Thymus (tissue), 14 donors: ENCODE measurements at places on chromosomes 4 and X.
A peak's percentile ranks its signal among the peaks of the same experiment; 100 is the strongest.

GRCh38 chr4:184007891-184008290 is 102.8 kb downstream of the STOX2 start:
- DNase-seq = no peak

GRCh38 chr4:81346719-81347118 is 125.0 kb downstream of the RASGEF1B start:
- DNase-seq = no peak

- DNase-seq = no peak
These were observed 204.0 kb upstream of the PUDP start for GRCh38 chrX:7351926-7352325.

DNA sequence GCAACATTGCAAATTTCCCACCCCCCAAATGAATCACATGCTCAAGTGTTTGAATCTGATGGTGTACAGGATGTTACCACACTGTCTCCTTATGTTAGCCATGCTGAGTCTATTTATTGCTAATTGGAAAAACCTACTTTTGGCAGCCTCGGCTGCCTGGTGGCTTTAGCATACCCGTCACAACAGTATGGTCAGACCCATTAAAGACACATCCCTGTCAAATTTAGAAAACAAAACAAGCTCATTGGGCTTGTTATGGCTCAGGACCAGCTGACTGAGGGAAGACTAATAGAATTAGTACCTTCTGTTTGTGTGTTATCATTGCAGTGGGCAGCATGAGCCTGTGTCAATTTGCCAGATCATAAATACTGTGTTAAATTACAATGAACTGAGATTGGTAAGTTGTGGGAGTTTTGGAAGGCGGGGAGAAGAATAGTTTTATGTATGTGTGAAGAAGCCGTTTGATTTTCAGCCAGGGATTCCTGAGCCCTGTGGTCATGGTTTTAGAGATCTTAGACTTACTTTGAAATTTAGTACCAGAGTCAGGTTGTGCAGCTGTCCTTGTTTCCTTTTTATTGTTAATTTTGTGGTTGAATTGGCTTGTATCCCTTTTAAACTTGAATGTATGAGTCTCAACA is 66.8 kb downstream of the POLA1 start:
- DNase-seq = no peak

DNA sequence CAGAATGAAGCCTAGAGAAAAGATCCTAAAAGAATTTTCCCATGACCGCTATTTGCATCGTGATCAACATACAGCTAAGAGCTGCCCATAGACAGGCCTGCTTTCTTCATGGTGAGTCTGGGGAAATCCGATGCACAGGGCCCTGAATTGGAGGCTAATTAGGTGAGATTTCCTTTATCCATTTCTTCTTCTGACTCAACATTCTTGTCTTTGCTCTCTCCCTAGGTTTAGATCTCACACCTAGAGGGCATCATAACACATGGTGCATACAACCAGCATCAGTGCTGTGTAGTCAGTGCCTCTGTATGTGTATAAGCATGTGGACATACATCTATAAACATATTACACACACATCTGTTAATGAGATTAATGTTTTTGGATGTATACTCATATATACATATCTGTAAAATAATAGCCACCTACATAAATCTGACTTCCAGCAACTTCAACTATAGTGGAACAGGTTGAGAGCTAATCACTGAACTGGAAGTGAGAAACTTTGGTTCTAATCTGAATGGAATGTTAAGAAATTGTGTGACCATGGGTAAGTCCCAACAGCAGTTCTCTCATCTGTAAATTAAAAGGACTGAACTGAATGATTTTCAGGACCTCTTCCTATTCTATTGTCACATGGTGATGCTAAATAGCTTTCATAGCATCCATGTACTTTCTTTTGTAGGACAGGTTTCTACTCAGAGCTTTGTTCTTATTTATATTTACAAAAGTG is 17.5 kb downstream of the GATB start:
- no peak for DNase-seq

- DNase-seq = no peak
These were observed 81.1 kb upstream of the CT45A1 start for GRCh38 chrX:135632353-135632752.

DNA sequence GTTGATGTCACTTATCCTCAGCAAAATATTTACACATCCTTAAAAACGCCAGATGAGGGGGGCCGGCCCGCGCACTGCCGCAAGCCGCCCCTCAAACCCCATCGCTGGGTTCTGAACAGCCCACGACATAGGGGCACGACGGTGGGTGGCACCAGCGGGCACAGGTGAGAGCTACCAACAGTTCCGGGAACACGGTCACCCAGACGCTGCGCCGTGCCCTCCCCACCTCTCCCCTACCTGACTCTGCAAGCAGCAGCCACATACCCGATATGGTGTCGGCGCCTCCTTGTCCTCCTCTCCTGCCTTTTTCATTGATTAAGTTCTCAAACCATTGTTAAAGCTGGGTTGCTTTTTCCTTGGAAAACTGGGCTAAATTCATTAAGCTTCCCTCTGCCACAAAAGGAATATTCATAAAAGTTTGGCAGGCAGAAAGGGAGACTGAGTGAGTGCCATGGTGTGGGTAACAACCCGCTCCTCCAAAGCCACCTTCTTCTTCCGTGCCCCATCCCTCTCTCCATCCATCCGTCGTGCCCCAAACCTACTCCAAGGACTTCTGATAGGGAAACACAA is 1.4 kb downstream of the RAI2 start:
- DNase-seq = no peak

GRCh38 chr4:173837517-173837916 is 307.5 kb upstream of the HAND2 start:
- DNase-seq = no peak

GRCh38 chr4:41256740-41257256 is at the start of gene UCHL1:
Gene UCHL1 (plus strand): TSS chr4:41256928. CDS start chr4:41256977, 49 bp downstream.
- DNase-seq = no peak

DNA sequence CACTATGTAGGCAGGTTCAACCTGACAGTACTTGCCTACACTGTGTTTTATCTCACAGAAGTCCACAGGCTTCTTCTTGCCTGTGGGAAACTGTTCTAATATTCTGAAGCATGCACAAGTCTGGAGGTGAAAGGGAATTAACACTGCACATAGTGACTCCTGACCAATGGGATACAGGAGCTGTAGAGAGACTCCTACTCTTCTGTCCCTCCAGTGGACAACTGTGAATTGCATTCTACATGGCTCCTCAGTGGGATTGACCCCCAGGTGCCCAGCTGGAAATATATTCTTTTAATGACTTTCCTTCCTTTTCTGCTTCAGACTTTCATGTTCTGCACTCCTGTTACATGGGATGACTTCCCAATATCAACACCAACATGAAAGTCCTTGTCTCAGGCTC is 8.2 kb upstream of the YIPF6 start:
- DNase-seq = no peak

DNA sequence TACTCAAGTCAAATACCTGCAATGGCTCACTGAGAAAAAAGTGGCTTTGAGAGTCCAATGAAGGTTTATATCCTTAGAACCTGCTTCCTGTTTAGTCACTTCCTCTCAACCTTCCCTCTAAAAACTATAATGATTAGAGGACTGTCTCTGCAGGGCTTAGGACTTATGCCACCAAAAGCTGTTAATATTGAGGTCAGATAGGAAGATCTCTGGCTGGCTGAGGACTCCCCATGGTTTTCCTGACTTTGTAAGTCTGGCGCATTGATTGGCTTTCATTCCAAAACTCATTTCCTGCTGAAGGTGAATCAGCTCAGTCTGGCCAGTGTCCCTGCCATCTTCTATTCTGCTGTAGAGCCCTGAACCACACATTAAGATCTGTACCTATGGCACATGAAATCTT is 140.9 kb upstream of the ANK2 start:
- DNase-seq = no peak

DNA sequence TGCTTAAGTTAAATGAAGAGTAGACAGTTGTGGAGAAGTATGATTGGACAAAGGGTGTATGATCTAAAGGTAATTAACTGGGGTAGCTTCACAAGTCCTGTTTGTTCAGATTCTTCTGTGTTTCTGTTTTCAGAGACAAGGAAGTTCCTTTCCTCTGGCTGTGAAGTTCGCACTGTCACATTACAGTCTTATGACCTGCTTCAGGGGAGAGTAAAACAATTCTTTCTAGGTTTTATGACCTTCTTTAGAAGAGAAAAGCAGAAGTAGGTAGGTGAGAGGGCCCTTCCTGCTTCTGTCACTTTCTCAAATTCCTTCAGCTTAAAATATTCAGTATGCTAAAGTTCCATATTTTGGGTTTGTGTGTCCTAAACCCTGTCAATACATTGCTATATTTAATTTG is 211.9 kb downstream of the SOX3 start:
- DNase-seq = no peak

GRCh38 chr4:10063544-10064300 is 42.4 kb upstream of the SLC2A9 start:
- DNase-seq = no peak

- peak; percentile 5 for DNase-seq
These were observed 116.3 kb upstream of the NALF2 start for GRCh38 chrX:69387567-69388487.

DNA sequence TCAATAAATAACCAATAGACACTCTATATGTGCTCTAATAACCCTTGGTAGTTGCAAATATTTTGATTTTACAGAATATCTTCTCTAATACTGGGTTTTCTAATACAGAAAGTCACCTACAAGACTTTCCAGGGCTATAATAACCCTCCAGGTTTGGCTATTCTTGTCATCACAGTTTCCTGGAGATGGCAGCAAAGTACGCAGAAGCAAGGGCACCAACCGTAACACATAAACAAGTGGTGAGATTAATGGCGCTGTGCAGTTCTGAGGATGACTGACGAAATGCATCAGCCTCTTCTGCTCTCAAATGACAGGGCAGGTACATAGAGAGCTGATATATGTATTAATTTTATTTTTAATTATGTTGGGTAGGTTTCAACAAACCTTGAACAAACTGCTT is 122.4 kb downstream of the C4orf33 start:
- no peak for DNase-seq

DNA sequence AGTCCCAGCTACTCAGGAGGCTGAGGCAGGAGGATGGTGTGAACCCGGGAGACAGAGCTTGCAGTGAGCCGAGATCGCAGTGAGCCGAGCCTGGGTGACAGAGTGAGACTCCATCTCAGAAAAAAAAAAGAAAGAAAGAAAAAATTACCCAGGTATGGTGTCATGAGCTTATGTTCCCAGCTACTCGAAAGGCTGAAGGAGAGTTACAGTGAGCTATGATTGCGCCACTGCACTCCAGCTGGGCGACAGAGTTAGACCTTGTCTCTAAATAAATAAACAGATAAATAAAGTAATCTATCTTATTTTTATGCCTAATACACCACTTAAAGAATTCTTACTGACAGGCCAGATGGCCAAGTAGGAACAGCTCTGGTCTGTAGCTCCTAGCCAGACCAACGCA is 73.0 kb downstream of the SLC39A8 start:
- no peak for DNase-seq

GRCh38 chr4:47010347-47010911 is 17.0 kb upstream of the GABRA4 start:
- DNase-seq = no peak

- DNase-seq = no peak
These were observed 99.5 kb downstream of the EFHC2 start for GRCh38 chrX:44244008-44244407.

GRCh38 chr4:111773858-111774257 is 371.4 kb upstream of the FAM241A start:
- no peak for DNase-seq

DNA sequence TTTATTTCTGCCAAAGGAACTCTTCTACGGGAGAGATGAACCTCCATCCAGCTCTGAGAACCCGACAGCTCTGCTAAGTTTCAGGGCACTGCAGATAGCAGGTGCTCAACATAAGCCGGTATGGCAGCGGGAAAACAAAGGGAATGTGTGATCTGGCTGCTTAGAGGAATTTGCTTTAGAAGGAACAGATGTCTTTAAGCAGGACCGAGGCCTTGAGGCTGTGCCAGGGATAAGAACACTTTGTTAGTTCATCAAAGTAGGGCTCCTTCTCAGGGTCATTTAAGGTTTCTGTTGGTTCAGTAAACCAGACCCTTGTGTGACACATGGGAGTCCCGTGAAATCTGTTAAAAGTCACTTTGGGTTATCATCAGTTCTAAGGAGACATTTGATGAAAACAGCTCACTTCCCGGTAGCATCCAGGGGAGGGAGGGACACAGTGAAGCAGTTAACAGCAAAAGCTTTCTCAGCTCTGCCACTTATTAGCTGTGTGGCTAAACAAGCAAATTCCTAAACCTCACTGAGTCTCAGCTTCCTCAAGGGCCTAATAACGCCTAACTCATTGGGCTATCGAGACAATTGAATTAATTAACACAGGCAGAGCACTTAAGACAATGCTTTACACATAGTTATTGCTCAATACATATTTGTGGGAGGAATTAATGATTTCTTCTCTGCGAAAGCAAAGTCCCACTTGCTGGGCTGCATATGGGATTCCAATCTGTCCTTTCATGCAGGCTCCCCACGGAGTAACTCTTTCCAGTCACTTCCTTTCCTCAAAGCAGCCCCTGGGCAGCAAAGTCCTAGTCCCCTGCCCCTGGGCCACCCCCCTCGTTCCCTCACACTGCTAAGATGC is 2.9 kb upstream of the FTSJ1 start:
- DNase-seq = no peak

GRCh38 chr4:125515016-125515415 is 200.3 kb downstream of the FAT4 start:
- no peak for DNase-seq
